Tibial artery (tissue), 4 donors: ENCODE measurements at places on chromosomes 11 and 22.

GRCh38 chr22:48705159-48705916 lies 1122.3 kb downstream of the BRD1 start:
- DNase-seq: peak; percentile 41
- H3K27ac ChIP-seq: no peak overlapping the region
- H3K4me3 ChIP-seq: no peak overlapping the region
- no peaks in the 10 kb centered on the region for H3K27me3 ChIP-seq
- H3K36me3 ChIP-seq: no peaks in the 10 kb centered on the region
- H3K4me1 ChIP-seq: peaks cover 8% of the 10 kb centered on the region

DNA sequence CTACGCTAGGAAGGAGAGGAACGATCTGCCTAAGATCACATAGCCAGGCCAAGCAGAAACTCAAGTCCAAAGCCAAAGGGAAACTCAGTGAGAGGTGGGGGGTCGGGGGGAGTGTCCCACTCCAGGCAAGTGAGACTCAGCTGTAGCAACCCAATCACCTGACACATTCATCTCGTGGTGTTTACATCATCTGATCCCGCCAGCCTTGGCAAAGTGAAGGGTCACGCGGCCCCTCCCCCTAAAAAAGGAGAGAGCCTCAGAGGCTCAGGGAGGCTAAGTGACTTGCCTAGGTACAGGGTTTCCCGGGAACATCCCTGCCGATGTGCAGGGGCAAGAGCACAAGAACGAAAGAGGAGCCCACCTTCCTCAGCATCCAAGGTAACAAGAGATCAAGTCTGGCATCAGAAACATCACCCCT lies 21.5 kb downstream of the MYH9 start:
- no peaks in the 10 kb centered on the region for H3K27me3 ChIP-seq
- H3K4me1 ChIP-seq: peaks cover 99% of the 10 kb centered on the region

GRCh38 chr11:105027678-105028077 lies 4.7 kb upstream of the CASP5 start:
- H3K4me1 ChIP-seq: no peaks in the 10 kb centered on the region
- no peak for DNase-seq
- H3K36me3 ChIP-seq: no peaks in the 10 kb centered on the region
- no peak overlapping the region for H3K4me3 ChIP-seq

GRCh38 chr11:44010789-44011251 lies 37.0 kb upstream of the ACCSL start:
- peak overlapping the region; percentile 78 for H3K27ac ChIP-seq
- H3K36me3 ChIP-seq: no peaks in the 10 kb centered on the region
- H3K4me1 ChIP-seq: peaks cover 33% of the 10 kb centered on the region
- H3K27me3 ChIP-seq: no peaks in the 10 kb centered on the region
- peak; percentile 66 for DNase-seq

DNA sequence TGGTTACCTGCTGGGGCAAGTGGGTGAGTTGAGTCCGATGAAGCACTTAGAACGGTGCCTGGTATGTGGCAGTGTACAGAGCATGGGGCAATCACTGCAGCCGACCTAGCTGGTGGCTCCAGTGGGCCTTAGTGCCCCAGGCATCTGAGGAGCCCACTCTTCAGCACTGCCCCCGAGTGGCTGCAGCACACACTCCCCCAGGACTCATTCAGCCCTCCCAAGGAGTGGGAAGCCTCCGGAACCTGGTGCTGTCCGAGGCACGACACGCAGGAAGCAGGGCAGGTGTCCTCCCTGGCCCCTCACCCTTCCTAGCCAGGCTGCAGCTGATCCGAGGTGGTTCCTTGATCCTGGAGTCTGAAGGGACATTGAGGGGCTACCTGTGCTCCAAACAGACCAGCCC lies 42.4 kb upstream of the PRODH start:
- H3K27me3 ChIP-seq: no peaks in the 10 kb centered on the region

DNA sequence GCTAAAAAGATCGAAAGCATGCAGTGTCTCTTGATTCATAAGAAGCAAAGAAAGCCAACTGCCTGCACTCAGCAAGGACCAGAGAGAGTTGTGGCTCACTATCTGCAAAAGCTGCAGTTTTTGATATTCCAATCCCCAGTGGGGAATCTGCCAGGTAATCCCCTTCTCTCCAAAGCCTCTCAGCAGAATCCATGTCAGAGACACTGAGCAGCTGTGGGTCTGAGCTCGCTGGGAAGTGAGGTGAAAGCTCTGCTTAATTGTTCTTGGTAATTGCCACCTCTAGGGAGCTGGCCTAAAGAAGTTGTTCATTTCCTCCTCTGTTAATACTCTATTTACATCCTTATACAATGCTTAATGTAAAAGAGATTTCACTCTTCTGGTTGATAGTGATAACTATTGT lies 261.3 kb upstream of the LRRC4C start:
- H3K4me1 ChIP-seq: no peaks in the 10 kb centered on the region
- H3K27ac ChIP-seq: no peak overlapping the region
- no peaks in the 10 kb centered on the region for H3K27me3 ChIP-seq
- no peaks in the 10 kb centered on the region for H3K36me3 ChIP-seq

GRCh38 chr11:11478687-11479086 lies 125.6 kb upstream of the CSNK2A3 start:
- no peak for DNase-seq
- no peak overlapping the region for H3K27ac ChIP-seq
- no peaks in the 10 kb centered on the region for H3K36me3 ChIP-seq
- no peak overlapping the region for H3K4me3 ChIP-seq
- peaks cover 17% of the 10 kb centered on the region for H3K4me1 ChIP-seq
- H3K27me3 ChIP-seq: no peaks in the 10 kb centered on the region

DNA sequence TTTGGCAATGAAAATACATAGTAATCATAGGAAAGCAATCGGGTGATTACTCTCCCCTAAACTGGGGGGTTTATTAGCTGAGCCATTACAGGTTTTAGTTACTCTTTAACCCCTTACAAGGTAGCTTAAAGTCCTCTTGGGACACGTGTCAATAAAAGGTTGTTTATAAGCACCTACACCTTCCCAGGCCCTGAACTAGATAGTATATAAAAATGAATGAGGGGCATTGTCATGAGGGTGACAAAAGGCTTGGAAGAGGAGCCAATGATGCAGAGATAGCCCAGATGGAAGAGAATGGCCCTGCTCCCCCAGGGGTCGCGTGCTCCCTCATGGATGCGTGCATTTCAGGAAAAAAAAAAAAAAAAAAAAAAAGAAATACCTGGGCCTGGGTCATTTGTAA lies 276.9 kb downstream of the TBC1D22A start:
- peaks cover 14% of the 10 kb centered on the region for H3K36me3 ChIP-seq
- DNase-seq: no peak
- no peak overlapping the region for H3K4me3 ChIP-seq
- H3K4me1 ChIP-seq: no peaks in the 10 kb centered on the region

GRCh38 chr22:32469799-32470212 lies 4.8 kb upstream of the FBXO7 start:
- no peak for DNase-seq
- H3K4me1 ChIP-seq: peaks cover 7% of the 10 kb centered on the region
- no peak overlapping the region for H3K4me3 ChIP-seq
- H3K27ac ChIP-seq: no peak overlapping the region

DNA sequence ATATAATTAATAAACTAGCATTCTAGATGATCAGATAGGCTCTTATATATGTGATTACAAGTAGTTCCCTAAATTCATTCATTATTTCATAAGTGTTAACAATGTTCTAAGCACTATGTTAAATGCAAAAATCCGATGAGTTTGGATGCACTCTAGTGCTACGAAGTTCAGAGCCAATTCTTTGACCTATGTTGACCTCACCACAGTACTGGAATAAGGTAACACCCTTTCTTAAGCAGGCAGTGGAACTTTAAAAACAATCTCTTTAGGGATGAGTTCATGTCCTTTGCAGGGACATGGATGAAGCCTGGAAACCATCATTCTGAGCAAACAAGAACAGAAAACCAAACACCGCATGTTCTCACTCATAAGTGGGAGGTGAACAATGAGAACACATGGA lies 68.3 kb upstream of the UCP3 start:
- no peak overlapping the region for H3K27ac ChIP-seq
- H3K4me3 ChIP-seq: no peak overlapping the region
- H3K27me3 ChIP-seq: no peaks in the 10 kb centered on the region
- no peaks in the 10 kb centered on the region for H3K4me1 ChIP-seq
- no peak for DNase-seq

GRCh38 chr11:40100162-40100553 lies 1359.3 kb downstream of the LRRC4C start:
- no peak overlapping the region for H3K27ac ChIP-seq
- no peak for DNase-seq
- no peaks in the 10 kb centered on the region for H3K4me1 ChIP-seq
- H3K4me3 ChIP-seq: no peak overlapping the region

DNA sequence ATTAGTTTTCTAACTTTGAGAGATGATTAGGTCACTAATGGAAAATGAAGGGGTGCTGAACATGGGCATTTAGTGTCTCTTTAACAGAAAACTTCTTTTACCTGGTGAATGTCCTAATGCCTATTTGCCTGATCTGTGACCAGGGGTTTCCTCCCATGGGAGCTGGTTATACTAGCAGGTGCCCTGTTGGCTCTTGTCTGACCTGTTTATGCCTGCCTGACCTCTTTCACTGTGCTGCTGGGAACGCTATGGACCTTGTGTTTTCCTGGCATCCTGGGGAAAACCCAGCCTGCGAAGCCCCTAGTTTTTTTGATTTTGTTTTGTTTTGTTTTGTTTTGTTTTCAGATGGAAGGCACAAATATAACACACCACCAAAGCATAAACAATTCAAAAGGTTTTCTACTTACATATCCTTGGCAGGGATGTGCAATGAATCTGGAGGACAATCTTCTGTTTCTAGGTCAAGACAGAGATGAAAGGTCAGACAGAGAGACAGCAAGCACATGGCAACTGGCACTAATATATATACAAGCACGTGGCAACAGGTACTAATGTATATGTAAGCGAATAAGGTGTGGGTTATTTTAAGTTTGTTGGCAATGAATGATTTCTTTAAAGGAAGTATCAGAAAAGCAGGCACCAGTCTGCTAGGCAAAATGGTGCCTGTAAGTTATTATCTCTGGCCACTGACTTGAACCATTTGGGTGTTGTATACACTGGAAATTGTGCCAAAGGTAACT lies 390.2 kb downstream of the LUZP2 start:
- H3K4me1 ChIP-seq: no peaks in the 10 kb centered on the region
- H3K27me3 ChIP-seq: no peaks in the 10 kb centered on the region
- no peak overlapping the region for H3K27ac ChIP-seq

- no peak overlapping the region for H3K4me3 ChIP-seq
- H3K36me3 ChIP-seq: no peaks in the 10 kb centered on the region
- no peak overlapping the region for H3K27ac ChIP-seq
- H3K4me1 ChIP-seq: no peaks in the 10 kb centered on the region
Observed at GRCh38 chr22:23110922-23111527, 30.8 kb downstream of the RSPH14 start.

DNA sequence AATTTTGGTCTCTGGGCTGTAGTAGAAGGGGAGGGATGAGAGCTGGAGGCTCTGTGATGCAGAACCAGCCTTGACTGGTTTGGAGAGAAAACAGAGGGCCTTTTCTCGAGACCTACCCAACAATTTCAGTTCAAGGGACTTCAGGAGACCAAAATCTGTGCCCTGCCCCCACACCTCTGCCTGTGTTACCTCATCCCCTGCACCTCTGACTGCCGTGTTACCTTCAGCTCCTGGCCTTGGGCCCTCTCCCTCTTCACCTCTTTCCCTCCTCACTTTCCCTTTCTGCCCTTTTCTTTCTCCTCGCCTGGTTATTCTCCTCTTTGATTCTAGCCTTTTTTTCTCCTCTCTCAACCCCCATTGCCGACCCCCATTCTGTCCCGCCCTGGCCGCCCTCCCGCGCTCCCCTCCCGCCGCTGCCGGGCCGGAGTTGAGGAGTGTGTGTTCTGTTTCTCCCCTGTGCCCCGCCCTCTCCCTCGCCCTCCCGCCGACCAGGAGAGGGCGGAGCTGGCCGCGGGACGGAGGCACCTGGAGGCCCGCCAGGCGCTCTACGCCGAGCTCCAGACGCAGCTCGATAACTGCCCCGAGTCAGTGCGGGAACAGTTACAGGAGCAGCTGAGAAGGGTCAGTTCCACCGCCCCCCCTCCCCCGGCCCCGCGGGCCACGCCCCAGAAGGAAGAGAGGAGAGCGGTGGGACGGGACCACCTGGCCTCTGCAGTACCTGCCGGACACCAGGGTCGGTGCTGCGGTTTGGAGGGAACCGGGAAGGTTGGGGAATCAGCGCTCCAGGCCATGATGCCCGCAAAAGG lies 27.2 kb downstream of the PHLDB1 start:
- peak overlapping the region; percentile 87 for H3K27ac ChIP-seq
- H3K4me1 ChIP-seq: peaks cover 17% of the 10 kb centered on the region
- peaks cover 73% of the 10 kb centered on the region for H3K36me3 ChIP-seq
- H3K27me3 ChIP-seq: no peaks in the 10 kb centered on the region

DNA sequence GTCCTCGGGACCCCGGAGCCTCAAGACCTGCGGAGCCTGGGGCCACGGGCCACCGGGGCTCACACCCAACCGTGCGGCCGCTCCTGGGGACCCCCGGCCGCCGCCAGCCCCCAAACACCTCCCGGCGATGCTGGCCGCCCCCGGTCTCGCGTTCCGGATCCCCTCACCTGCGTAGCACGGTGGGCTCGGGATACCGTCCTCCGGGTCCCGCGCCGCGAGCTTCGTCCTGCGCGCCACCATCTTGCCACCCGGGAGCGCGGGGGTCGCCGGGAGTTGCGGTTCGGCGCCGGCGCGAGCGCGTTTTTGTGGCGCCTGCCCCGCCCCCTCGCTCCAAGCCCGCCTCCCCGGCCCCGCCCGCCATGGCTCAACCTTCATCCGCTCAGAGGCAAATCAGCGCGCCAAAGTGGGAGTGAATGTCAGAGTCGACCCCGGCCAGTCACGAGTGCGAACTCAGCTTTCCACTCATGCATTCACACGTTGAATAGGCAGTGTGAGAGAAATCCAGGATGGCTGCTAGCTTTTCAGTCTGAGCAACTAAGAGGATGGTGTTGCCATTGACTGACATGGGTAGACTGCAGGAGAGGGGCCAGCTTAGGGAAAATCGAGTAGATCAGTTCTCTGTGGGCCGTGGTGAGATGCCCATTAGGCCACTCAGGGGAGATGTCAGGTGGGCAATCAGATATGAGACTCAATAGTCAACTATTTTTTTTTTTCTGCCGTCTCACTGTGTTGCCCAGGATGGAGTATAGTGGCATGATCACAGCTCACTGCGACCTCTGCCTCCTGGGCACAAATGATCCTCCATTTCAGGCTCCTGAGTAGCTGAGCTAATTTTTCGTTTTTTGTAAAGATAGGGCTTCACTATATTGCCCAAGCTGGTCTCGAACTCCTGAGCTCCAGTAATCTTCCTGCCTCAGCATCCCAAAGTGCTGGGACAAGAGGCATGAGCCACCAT lies 28.3 kb downstream of the SERHL2 start:
- peaks cover 7% of the 10 kb centered on the region for H3K4me1 ChIP-seq
- peak overlapping the region; percentile 89 for H3K4me3 ChIP-seq
- peaks cover 75% of the 10 kb centered on the region for H3K36me3 ChIP-seq
- H3K27ac ChIP-seq: peak overlapping the region; percentile 67
- DNase-seq: peak; percentile 85

- no peak overlapping the region for H3K4me3 ChIP-seq
- H3K27ac ChIP-seq: no peak overlapping the region
- no peak for DNase-seq
- H3K36me3 ChIP-seq: no peaks in the 10 kb centered on the region
- H3K27me3 ChIP-seq: no peaks in the 10 kb centered on the region
Observed at GRCh38 chr22:27217154-27217553, 559.8 kb downstream of the MIAT start.

GRCh38 chr11:78078218-78079167 lies 1.2 kb downstream of the NDUFC2 start:
- H3K27ac ChIP-seq: peak overlapping the region; percentile 82
- no peaks in the 10 kb centered on the region for H3K27me3 ChIP-seq
- peak overlapping the region; percentile 90 for H3K4me3 ChIP-seq
- no peak for DNase-seq
- peaks cover 46% of the 10 kb centered on the region for H3K4me1 ChIP-seq

GRCh38 chr11:19559746-19560145 lies 152.9 kb upstream of the NAV2 start:
- no peaks in the 10 kb centered on the region for H3K36me3 ChIP-seq
- H3K27ac ChIP-seq: no peak overlapping the region
- H3K4me3 ChIP-seq: no peak overlapping the region

GRCh38 chr11:77213029-77213579 lies 85.1 kb downstream of the MYO7A start:
- no peaks in the 10 kb centered on the region for H3K36me3 ChIP-seq
- no peaks in the 10 kb centered on the region for H3K27me3 ChIP-seq
- no peak overlapping the region for H3K4me3 ChIP-seq
- no peak for DNase-seq
